ENCODE measurements at places on chromosomes 13 and 19.

DNA sequence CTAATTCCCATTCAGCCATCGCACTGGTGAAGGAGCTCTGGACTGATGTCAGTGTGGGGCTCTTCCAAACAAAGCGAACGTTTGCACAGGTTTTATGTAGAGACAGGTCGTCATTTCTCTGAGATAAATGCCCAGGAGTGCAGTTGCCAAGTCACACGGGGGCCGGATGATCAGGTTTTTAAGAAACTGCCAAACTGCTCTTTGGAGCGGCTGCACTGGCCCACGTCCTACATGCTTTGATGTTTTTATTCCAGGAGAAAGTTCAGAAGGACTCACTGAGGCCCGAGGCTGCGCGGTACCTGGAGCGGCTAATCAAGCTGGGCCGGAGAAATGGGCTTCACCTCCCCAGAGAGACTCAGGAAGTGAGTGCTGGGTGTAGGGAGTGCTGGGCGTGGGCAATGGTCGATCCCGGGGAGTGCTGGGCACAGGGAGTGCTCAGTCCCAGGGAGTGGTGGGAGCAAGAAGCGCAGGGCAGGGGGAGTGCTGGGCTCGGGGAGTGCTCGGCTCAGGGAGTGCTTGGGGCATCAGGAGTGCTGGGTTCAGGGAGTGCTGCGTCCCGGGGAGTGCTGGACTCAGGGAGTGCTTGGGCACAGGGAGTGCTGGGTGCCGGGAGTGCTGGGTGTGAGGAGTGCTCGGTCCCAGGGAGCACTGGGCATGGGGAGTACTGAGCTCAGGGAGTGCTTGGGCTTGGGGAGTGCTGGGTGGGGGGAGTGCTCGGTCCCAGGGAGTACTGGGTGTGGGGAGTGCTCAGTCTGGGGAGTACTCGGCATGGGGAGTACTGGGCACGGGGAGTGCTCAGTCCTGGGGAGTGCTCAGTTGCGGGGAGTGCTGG is 10.7 kb downstream of the THOP1 start:
- DNase-seq: no peak

GRCh38 chr13:104385404-104385803 is 1319.2 kb upstream of the SLC10A2 start:
- DNase-seq: no peak

- DNase-seq: no peak
These were observed 4.8 kb downstream of the STK24 start for GRCh38 chr13:98571955-98572662.

GRCh38 chr13:45240143-45240542 is 39.3 kb upstream of the KCTD4 start:
- DNase-seq: no peak

- no peak for DNase-seq
These were observed 23.3 kb downstream of the RBM26 start for GRCh38 chr13:79382545-79383275.

- DNase-seq: no peak
These were observed 711 bp downstream of the FUT2 start for GRCh38 chr19:48696353-48697010.

GRCh38 chr13:38905861-38906260 is 84.8 kb downstream of the STOML3 start:
- DNase-seq: no peak

DNA sequence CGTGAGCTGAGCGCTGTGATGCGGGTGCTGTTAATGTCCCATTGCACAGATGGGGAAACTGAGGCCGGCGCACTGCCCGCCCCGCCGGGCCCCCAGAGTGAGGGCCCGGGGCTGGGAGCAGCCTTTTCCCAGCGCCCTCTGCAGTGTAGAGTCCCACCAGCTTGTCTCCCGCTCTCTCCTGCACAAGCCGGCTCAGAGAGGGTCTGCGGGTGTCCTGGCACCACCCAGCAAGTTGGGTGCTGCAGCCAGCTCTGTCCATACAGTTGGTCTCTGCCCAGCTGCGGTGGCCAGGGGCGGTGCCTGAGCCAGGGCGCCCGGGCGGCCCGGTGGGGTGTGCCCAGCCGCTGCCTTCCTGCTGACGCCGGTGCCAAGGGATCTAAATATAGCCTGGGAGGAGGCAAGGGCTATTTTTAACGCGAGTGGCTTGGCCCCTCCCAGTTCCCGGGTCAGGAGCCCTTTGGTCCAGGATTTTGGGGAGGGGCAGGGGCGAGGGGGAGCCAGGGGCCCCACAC is 19.3 kb downstream of the GADD45B start:
- DNase-seq: no peak

- DNase-seq: no peak
These were observed 18.6 kb downstream of the PRR36 start for GRCh38 chr19:7855426-7856108.

DNA sequence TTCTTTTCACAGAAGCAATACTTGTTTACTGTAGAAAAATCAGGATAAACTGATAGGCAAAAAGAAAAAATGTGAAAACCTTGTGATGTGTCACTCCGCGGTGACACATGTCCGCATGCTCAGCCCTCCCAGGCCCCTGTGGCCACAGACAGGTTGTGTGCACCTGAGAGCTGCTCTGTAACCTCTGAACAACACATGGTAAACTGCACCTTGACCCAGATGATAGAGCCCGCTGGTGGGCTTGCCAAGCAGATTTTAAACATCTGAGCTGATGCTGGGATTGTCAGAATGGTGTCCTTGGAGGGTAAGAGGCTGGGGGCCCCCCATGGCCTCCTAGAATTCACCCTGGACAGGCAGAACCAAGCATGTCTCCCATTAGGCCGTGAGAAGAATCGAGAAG is 33.8 kb downstream of the DHRS12 start:
- DNase-seq: no peak

GRCh38 chr13:104295537-104295936 is 1229.3 kb upstream of the SLC10A2 start:
- DNase-seq: no peak

DNA sequence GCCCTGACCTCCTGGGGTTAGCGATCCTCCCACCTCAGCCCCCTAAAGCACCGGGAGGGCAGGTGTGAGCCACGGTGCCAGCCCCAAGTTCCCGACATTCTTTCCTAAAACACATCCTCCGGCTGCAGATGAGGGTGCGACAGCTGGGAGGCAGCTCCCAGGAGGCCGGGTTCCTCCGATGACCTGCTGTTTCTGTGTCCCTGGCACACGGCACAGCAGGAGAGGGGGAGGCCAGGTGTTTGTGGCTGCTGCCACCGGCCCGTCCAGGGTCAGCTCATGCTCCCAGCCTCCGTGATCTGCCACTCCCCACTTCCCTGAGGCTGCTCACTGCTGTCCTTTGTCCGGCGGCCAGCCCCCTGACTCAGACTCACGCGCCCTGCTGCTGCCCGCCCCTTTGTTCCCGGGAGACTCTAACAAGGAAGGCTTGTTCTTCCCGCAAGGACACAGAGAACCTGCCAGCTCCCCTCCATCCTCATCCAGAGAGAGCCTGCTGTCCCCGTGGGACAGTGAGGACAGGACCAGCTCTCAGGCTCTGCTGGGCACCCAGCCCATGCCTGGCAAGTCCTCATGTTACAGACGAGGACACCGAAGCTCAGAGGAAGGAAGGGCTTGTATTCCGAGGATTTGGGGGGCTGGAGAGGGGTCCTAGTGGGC is 10.6 kb upstream of the MADCAM1 start:
- no peak for DNase-seq

GRCh38 chr13:49645451-49645850 is 17.1 kb downstream of the ARL11 start:
- no peak for DNase-seq

GRCh38 chr13:76851961-76852360 is 34.2 kb downstream of the KCTD12 start:
- DNase-seq: no peak

GRCh38 chr13:109787135-109787954 is 962 bp upstream of the IRS2 start:
- no peak for DNase-seq

DNA sequence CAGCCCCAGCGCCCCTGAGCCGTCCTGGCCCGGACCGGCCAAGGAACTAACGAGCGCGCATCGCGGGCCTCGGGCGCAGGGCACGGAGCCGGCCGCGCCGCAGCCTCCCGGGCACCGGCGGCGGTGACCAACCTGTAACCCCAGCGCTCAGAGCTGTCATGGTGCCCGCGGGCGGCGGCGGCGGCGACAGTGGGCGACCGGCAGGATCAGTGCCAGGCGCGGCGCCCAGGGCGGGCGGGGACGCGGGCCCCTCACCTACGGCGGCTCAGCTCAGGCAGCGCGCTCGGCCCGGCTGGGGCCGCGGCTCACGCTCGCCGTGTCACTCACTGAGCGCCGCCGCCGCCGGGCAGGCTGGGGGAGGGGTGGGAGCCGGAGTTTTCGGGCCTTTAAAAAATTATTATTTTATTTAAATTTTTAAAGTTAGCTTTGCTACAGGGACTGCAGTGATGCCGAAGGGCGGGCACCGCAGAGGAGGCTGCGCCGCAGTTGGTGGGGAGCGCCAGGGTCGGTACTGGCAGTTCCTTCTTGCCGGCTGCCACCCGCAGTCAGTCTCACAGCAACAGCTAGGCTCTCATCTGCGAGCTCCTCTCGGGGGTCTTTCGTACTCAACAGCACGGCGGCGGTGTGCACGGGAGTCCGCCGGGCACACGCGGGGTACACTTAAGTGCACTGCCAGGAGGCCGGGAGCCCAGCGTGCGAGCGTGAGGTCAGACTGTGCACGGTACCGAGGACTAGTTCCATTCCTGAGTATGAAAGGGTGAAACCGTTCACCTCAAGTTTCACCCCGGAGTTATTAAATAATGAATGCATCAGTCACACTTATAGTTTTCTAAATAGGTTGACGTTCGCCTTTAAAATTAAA is at the start of gene NALCN:
Gene NALCN (minus strand): TSS at position 328 of the 862 bp plus-strand sequence. CDS start 17,382 bp downstream, outside the sequence.
- no peak for DNase-seq

- no peak for DNase-seq
These were observed 194.7 kb downstream of the RBM26 start for GRCh38 chr13:79211377-79211776.

DNA sequence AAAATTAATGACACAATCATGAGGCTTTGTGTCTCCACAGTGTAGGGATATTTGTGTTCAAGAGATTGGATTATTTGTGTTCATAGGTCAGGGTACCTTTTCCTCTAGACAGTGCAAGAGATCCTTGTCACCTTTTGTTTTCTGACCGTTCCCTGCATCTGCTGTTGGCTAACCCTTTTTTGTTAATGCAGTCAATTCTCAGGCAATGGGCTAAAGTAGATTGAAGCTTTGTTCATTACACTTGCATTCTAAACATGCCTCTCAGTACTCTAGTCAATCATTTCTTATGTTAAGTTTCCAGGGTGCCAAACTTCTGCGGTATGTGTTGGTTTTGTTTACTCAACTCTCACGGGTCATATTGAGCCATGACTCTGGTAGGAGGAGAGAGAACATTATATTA is 1.8 kb upstream of the MED4 start:
- DNase-seq: no peak

DNA sequence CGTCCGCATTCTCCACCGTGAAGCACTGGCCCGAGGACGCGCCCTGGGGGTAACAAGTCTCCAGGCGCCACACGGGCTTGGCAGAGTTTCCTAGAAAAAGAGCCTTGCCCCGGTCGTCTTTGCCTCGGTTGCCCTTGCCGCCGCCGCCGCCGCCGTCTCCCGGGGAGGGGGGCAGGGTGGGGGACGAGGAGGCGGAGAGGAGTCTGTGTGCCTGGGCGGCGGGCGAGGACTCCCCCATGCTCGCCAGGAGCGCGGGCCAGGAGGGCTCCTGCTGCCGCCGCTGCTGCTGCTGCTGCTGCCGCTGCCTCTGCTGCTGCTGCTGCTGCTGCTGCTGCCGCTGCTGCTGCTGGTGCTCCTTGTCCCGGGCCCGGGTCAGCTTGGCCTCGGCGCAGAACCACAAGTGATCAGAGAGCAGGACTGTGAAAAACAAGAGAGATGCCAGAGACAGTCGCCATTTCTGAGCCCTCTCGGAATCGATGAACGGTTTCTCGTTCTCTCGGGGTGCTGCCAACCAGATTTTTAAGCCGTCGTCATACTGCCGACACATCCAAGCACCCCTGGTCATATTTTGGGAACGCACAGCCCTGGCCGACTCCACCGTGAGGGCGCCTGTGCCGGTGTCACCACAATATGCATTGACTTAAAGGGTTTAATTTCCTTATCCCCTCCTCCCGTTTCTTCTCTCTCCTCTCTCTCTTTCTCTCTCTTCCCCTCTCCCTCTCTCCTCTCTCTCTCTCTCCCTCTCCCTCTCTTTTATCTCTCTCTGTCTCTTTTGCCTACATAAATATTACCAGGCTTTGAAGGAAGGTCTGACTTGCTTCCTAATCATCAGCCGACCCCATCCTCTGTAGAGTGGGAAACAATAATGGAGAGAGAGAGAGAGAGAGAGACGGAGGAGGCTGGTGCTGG is 349.1 kb downstream of the LIG4 start:
- DNase-seq: peak; percentile 9

DNA sequence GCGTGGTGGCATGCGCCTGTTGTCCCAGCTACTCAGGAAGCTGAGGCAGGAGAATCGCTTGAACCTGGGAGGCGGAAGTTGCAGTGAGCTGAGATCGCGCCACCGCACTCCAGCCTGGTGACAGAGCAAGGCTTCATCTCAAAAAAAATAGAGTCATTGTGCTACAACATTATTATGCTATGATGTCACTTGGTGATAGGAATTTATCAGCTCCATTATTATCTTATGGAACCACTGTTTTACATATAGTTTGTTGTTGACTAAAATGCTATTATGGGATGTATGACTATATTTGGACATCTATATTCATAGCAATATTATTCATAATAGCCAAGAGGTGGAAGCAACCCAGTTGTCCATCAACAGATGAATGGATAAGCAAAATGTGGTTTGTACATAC is 26.4 kb upstream of the SLC7A1 start:
- no peak for DNase-seq

GRCh38 chr13:92407858-92408257 is 818.7 kb upstream of the GPC6 start:
- DNase-seq: no peak

- no peak for DNase-seq
These were observed 126.4 kb downstream of the SPRY2 start for GRCh38 chr13:80214521-80214991.

GRCh38 chr13:23456437-23457210 is 23.1 kb upstream of the SACS start:
- DNase-seq: no peak

GRCh38 chr13:92829930-92830329 is 396.7 kb upstream of the GPC6 start:
- no peak for DNase-seq

Measured in NCI-H1694 (cell line).